CD4-positive, alpha-beta T cell treated with Interleukin-4 for 1 hour (primary cell): ENCODE measurements at places on chromosomes 2 and 18.

- no peak for DNase-seq
Observed at GRCh38 chr18:32139835-32140283, 48.2 kb downstream of the RNF138 start.

GRCh38 chr18:37846996-37847395, 281.4 kb upstream of the CELF4 start:
- no peak for DNase-seq

DNA sequence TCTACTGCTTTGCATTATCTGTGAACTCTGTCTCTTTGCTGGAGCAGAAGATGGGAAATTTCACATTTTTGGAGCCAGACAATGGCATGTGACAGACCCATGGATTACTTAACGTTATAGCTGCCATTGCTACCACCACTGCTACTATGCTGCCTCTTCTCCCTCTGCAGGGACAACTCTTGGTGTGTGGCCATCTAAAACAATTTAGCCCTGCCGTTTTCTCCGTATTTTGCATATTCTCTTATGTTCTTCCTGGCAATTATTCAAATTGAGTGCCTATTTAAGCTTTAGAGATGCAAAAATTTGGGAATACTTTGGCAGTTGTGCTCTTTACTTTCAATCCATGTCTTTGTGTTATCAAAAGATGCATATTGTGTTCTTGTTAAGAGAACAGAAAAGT, 386.8 kb downstream of the XIRP2 start:
- no peak for DNase-seq

DNA sequence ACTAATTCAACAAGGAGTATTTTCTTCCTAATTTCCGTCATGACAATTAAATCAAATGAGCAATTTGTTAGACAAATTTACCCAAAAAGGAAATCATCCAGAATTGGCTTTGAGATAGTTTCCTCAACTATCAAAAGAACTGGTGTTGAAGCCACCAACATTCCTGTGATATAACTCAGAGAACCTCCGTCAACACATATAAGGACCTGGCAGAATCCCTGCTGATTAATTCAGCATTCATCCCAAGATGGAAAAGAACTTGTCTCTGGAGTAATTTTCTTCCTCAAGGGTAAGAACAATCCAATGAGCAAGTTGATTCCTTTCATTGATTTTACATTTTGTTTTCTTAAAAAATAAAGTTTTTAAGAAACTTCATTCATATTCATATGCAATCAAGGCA, 62.0 kb downstream of the MBD2 start:
- DNase-seq = no peak

DNA sequence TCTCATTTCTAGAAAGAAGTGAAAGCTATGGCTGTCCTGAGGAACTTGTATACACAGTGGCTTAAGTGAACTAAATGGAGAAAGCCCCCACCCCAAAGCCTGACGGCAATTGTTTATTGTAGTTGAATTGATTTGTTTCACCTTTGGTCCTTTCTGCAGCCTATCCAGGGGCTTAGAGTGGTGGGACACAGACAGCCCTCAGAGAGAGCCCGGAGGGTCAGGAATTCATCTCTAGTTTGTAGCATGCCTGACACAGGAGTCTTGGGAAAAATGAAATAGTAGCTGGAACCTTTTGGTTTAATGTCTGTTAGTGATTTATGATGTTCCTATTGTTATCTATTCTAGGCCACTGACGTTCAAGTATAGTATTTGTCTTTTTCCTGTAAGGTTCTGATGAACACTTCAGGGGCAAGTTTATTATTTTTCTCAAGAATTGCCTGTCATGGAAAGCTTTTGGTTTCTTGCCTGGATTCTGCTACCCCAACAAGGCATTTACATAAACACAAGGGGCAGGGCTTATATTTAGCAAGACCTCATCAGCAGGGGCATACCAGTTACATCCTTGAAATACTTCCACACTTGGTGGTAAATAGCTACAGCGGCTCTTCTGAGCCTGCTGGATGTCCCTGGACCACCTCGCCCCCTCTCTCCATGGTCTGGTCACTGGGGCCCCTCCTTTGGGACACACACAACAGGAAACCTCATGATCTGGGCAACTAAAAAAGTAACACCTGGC, 44.4 kb downstream of the KCNE4 start:
- DNase-seq = no peak

DNA sequence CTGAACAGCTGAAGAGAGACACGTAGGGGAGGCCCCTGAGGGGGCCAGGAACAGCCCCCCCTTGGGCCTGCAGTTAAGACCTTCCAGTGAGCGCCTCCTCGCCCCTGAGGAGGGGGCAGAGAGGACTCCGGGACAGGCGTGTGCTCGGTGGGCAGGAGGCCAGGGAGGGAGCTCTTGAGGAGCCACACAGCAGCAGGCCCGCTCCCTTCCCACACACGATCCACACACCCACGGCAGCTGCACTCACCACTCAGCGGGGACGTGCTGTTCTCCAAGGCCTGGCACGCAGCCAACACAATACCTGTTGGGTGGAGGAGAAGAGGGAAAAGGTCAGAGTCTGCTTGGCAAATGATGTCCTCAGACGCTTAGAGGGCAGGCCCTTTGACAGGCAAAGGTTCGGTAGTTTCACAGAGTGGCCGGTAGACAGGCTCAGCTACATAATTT, 39.0 kb downstream of the TGFA start:
- DNase-seq = no peak

GRCh38 chr2:187543488-187543887, 10.7 kb downstream of the TFPI start:
- no peak for DNase-seq

DNA sequence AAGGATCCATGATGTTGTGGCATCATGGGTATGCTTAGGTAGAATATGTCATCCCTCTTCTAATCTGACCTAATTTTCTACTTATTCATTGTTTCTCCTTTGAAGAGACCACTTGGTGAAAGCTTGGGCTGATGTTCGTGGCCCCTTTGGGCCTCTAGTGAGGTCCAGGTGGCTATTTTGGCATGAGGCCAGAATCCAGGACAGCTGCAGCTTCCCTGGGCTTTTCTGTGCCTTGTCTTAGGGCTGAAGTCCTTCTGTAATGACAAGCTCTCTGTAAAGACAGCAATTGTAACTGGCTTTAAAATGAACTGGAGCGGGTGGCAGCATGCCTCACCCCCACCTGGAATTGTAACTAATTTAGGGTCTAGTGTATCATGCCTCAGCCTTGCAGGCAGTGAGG, 15.6 kb upstream of the MC2R start:
- no peak for DNase-seq

GRCh38 chr2:150526827-150527226, 39.4 kb upstream of the RND3 start:
- DNase-seq = no peak

- no peak for DNase-seq
Observed at GRCh38 chr2:173750353-173750801, 214.8 kb downstream of the SP3 start.

DNA sequence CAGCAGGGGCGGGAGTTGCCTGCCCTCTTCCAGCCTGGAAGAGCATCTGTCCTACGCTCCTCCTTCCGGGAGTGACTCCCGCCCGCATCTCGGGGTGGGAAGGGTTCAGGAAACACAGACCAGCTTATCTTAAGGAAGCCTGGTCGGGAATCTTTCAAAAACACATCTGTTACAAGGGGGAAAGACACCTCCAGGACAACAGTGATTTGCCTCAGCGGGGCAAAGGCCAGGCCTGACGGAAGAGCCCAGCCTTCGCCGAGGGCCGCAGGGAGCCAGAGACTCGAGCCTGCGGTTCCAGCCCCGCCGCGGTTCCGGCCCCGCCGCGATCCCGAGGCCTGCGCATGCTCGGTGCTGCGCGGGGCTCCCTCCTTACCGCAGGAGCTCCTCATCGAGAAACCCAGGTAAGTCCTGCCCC, 38.1 kb upstream of the TGIF1 start:
- DNase-seq = peak; percentile 25

DNA sequence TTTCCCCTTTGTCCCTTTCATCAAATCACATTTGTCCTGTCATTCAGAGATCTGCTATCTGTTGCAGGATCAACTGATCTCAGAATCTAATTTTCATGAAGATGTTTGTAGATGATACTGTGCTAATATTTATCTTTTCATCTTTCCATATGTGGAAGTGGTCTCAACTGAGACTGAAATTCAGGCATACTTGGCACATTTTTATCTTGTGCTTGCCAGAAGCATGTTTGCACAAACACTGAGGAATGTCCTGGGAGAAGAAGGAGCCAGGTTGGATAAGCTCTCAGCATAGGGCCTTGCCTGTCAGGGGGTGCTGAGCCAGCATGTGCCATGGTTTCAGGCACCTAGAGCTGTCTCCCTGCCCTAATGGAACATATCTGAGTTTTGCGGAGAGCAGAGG, 24.5 kb upstream of the MMADHC start:
- DNase-seq = no peak

- no peak for DNase-seq
Observed at GRCh38 chr2:58291726-58292438, 50.8 kb upstream of the FANCL start.

GRCh38 chr2:184599054-184599871, 934 bp downstream of the ZNF804A start:
- no peak for DNase-seq

DNA sequence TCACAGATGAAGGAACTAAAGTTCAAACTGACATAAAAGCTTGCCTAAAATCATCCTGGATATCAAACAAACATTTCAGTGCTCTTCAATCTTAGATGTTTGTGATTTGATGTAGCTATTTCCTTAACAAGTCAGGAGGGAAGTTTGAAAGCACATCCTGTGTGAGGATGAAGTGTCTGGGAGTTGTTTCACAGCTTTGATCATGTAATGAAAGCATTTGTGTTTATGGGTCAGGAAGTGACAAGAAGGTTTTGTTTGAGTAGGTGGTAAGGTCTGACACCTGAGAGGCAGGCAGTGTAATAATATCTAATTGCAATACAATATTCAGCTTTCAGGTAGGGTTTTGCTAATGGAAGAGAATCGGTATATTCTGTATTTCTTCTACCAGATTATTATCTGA, 26.0 kb upstream of the CSRNP3 start:
- DNase-seq = peak; percentile 16

DNA sequence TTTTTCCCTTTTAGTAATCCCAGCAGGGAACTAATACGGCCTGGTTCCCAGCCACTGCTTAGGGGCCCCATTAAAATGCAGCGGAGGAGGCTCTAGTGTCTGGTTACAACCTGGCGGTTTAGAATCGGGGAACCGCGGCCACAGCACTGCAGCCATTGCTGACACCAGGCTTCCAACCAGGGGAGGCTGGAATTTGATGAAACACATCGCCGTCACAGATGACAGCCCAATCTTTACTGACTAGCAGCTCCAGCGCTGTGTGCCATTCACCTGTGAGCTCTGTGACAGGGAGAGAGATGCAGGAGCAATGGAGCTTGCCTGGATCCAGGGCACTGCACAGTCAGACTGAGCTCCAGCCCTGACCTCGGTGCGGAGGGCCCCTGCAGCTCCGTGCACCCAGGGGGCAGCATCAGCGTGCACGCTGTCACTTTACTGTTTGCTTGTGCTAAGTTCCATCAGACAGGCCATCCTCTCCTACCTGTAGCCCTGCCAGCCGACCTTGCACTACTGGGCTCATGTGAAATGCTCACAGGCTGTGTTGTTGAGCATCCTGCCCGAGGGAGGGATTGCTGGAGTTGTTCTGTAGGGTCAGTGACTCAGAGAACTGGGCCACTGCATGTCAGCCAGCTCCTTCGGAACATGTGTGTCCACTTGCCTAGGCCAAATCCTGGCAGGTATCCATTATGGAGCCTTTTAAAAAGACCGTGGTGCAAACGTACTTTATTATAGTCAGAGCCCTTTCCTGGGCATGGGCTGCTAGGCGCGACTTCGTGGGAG, 203.5 kb downstream of the SEPTIN10 start:
- no peak for DNase-seq
